Activated T-helper 1 cell treated with anti-CD3 and anti-CD28 coated beads, Interleukin-2, amount 50 U/mL, for 16 hours (primary cell): ENCODE measurements at places on chromosomes 2 and 18.

- DNase-seq, result no peak
Observed at GRCh38 chr18:38619129-38619528, 1053.5 kb upstream of the CELF4 start.

- DNase-seq, result no peak
Observed at GRCh38 chr2:174870787-174871186, 106.5 kb upstream of the CHRNA1 start.

DNA sequence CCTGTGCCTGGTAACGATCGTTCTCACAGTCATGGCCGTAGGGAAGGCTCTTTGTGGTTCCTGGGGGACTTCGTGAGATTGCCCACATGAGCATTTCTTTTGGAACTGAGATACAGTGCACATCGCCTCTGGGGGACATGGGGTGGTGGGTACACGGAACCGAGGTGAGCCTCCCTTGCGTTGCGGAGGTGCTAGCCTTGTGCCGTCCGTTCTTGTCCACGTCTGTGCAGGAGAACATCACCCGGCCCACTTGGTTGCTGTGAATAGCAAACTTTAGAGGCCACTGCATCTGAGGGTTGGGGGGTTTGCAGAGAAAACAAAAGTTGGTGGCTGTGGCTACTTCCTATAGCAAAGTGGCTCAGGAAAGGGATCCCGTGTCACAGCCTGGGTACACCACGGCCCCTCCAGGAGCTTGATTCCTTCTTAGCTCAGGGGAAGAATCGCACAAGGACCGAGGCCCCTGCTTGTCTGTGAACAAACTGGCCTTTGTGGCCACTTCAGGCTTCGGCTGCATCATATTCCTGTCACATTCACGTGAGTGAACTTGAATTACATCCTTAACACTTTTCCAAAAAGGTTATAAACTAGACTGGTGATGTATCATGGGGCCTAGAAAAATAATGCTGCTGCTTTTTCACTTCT is 72.6 kb downstream of the LRRFIP1 start:
- DNase-seq, result no peak

DNA sequence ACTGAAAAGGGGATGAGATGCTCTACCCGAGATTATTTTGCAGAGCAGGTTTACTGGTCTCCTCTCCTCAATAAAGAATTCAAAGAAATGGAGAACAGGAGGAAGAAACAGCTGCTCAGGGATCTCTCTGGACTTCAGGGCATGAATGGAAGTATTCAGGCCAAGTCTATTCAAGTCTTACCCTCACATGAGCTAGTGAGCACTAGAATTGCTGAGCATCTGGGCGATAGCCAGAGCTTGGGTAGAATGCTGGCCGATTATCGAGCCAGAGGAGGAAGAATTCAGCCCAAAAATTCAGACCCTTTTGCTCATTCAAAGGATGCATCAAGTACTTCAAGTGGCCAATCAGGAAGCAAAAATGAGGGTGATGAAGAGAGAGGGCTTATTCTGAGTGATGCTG is 60.0 kb downstream of the PIKFYVE start:
- no peak for DNase-seq

- no peak for DNase-seq
Observed at GRCh38 chr2:227860221-227860641, 11.2 kb upstream of the DAW1 start.
